ENCODE measurements at places on chromosomes 5 and 9.

- DNase-seq, result no peak
Measured at GRCh38 chr5:57439601-57440000, 43.0 kb downstream of the ACTBL2 start.

GRCh38 chr5:133048993-133049725 is 2.7 kb upstream of the HSPA4 start:
- DNase-seq, result no peak

- no peak for DNase-seq
Measured at GRCh38 chr9:37908698-37909186, 4.8 kb upstream of the SLC25A51 start.

GRCh38 chr5:158538506-158539074 is 561.1 kb downstream of the EBF1 start:
- peak; percentile 49 for DNase-seq

DNA sequence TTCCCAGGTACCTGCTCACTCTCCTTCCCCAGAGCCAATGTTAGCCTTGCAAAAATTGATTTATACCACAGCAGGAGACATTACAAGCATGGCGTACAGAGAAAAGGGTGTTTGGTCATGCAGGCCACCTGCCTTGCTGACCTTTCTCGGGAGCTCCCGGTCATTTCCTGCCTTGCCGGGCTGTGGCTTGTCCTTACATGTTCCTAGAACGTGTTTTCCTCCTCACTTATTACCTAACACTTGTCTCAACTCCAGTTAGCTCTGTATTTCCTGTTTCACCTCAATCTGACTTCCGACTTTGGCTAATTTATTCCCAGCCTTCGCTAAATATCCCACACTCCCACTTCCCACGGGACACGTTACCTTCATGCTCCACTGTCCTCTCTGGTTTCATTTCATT is 282.5 kb downstream of the ICE1 start:
- DNase-seq, result no peak

- no peak for DNase-seq
Measured at GRCh38 chr9:124455820-124456219, 5.6 kb downstream of the ADGRD2 start.

DNA sequence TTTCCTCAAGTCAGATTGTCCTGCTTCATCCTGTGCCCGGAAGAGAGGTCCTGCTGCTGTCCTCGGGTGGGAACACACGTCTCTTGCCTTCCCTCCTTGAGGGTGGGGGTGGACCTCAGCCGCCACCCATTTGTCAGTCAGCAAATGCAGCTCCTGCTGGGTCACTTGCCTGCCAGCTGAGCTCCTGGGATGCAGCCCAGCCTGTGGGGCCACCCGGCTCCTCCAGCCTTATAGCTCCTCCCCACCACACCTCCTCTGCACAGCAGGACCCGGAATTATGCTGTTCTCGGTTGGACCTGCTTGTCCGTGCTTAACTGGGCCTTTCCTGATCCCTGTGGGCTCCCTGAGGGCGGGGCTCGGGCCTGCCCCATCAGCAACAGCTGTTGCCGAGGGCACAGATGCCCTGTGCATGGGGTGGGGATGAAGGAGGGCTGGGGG is 52.7 kb downstream of the RXRA start:
- peak; percentile 60 for DNase-seq

GRCh38 chr9:134707731-134708671 is 66.4 kb downstream of the COL5A1 start:
- peak; percentile 47 for DNase-seq

DNA sequence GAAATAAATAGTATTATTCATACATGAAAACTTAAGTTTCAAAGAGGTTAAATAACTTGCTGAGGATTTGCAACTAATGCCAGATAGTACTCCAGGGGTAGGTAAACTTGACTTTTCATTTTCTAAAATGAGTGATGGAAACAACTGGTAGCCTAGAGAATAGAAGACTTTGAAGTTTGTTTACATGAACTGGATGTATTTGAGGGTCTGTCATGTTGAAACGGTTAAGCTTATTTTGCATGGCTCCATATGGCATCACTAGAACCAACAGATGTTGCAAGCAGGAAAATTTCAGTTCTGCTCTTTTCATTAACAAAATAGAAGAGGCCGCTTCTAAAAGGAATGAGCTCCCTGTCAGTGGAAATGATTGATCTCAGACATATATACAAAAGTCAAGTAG is 105.1 kb upstream of the SGCD start:
- no peak for DNase-seq

DNA sequence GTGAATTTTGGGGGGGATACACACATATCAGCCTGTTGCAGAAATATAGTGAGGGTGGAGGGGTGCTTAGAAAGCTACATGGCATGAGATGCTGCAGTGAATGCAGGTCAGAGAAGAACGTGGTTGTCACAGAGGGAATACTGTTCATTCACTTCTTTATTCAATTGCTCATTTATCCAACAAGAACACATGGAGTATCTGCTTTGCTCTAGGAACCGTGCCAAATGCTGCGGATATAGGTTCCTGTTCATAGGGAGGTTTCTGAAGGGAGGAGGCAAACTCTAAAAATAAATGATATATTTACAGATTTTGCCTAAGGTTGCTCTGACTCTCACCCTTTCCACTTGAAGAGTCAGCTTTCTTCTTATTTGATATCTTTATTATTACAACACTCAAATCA is 444.3 kb upstream of the CLINT1 start:
- DNase-seq, result no peak

DNA sequence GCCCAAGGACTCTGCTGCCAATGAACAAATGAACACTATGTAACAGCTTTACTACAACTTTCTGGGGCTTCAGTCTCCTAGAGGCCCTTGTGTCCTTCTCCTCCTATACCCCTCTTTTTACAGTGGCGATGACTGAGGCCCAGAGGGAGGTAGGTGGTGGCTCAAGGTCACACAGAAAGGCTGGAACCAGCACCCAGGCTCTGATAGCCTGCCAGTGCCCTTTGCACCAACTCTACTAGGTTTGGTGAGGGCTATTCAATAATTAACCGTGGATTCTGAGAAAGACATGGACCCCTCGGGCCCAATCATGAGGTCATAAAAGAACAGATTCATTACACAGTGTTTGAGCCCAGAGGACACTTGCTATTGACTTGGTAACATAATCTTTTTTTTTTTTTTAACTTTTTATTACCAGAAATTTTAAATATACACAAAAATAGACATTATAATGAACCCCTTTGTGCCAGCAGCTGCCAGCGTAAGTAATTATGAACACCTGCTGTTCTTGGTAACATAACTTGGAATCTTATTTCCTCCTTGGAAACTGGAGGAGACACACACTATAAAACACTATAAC is 6.1 kb upstream of the ALDH1B1 start:
- DNase-seq, result no peak

DNA sequence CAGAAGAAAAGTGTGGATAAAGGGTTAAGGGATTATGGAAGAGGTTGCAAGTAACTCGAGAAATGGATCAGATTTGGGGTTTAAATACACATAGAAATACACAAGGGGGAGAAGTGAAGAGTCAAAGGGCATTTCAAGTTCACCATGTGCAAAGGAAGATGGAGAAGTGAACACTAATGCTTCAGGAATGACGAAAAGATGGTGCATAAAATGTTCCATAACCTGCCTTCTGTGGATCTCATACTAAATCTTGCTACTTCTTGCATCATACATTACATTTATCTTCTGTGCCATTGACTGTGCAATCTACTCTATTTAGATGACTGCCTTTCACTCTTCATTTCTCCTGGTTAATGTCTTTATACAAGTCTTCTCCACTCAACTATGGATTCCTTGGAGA is 5.7 kb upstream of the SMC2 start:
- no peak for DNase-seq

DNA sequence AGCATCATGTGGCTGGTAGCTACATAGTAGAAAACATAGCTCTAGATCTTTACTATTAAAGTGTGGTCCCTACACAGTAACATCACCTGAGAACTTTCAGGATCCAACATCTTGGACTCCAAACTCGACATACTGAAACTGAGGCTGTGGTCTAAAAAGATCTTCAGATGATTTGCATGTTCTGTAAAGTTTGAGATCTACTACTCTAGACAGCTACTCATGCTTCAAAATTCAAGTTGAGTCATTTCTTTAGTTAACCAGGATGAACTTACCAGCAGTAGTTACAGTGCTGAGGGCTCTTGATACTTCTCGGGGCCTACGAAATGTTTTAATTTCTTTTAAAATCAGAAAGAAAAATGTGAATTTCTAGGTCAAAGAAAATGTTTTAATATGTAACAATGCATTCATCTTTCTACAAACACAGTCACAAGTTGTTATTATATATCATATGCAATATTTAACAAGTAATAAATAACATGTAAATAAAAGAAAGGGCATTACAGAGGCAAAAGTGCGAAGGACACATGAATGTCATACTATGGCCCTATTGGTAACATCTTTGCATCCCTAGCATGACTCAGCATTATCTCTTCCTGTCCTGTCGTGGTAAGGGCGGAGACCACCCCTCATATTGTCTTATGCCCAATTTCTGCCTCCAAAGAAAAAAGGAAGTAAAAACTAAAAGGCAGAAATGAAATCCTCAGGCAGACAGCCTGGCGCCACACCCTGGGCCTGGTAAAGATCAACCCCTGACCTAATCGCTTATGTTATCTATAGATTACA is 563.9 kb upstream of the TLE4 start:
- DNase-seq, result no peak

DNA sequence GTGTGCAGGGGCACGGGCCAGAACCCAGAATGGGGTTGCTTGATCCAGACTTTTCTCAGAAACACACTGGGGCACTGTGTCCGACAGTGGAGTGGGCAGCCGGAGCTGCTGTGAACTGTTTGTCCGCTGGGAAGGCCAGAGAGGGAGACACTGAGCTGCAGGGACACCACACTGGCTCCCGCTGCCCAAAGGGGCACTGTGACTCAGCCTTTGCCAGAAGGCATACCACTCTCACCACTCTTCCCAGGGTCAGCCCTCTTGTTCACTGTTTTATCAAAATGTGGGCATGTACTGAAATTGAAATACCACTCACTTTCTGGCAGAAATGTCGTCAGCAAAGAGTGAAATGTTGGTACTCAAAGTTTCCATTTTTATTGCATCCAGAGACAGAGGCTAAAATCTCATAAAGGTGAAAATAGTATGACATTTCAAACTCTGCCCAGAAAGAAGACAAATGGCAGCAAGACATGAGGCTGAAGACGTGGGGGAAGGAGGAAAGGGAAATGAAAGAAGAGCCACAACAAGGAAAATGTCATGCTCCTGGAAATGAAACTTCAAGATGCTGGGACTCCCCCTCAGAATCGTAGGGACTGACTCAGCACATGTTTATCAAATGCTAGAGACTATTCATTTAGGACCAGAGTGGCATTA is 4.5 kb upstream of the IL7R start:
- no peak for DNase-seq

Data from retina (tissue), 1 donor.